ENCODE measurements at places on chromosomes 11 and 22. TPM values are rescaled to one million over a fixed set of nuclear protein-coding genes. Genes with fewer than 3 reads are reported as not detected.

DNA sequence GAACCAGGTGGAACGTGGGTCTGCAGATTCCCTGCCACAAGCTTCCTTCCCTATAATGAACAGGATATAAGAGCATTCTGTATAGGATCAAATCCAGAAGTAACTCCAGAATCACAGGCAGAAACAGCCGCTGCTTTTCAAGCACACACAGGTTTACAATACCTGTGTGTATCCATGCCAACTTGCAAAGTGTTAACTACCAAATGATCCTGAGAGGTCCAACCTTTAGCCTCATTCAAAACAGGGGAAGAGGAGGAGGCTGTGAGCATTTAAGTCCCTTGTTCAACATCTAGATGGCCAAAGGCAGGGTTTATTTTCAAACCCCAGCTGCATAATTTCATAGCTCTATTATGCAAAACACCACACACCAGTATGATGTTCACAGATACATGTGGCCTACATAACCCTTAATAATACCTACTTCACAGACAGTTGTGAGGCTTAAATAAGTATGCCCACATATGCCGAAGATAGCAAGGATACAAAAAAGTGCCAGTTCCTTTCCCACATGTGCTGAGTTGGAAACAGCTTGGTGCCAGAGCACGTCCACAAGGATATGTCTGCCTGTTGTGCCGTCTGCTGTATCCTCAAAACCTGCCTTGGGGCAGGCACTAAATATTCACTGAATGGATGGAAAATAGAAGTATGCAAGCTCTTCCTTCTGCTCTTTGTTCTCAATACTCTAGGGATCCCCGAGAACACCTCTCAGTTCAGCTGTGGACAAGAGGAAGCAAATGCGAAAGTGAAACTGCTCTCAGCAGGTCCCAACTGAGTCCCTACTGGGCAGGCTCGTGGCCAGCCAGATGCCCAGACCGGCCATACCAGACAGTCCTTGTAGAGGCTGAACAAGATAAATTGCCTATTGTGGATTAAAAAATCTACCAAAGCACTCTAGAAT, 66.8 kb downstream of the LARGE1 start:
- H3K36me3 ChIP-seq, result no peaks in the 10 kb centered on the region
- no peaks in the 10 kb centered on the region for H3K27me3 ChIP-seq
- H3K4me3 ChIP-seq, result peak overlapping the region; percentile 44
- peak overlapping the region; percentile 76 for H3K27ac ChIP-seq
- H3K4me1 ChIP-seq, result peaks cover 51% of the 10 kb centered on the region

DNA sequence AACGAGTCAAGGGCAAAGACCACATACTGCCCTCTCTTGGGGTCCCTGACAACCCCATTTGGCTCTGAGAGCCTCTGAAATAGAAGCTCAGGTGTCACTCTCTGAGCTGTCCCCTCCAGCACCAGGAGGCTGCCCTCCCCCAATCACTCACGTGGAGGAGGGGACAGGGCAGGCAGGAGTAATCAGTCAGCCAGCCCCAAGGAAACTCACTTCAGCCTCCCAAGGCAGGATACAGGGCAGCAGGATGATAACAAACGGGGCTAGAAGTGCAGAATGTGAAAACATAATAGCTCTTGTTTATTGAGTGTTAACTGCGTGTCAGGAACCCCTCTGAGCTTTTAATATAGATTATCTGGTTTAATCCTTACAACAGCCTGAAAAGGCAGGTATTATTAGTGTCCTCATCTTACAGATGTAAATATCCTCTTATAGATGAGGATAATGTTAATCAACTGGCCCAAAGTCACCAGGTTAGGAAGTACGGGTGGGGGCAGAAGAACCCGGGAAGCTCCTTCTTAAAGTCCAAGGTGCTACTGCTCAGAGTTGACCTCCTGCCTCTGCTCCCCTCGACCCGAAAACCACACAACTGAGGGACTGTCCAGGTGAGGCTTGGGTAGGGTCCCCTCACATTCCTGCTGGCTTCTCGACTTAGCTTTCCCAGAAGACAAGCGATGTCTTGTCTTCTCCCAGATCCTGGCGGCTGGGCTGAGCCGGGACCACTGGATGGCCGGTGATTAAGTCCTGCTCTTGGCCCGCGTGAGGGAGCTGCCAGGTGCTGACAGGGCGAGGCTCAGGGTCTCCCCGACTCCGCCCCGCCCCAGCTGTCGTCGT, 2.7 kb downstream of the CHRM4 start:
- no peaks in the 10 kb centered on the region for H3K36me3 ChIP-seq
- DNase-seq, result no peak
- peaks cover 61% of the 10 kb centered on the region for H3K27me3 ChIP-seq

GRCh38 chr11:18490319-18490718, 34.7 kb downstream of the LDHAL6A start:
- H3K4me3 ChIP-seq, result no peak overlapping the region
- no peak overlapping the region for H3K27ac ChIP-seq
- no peaks in the 10 kb centered on the region for H3K4me1 ChIP-seq
- H3K27me3 ChIP-seq, result no peaks in the 10 kb centered on the region
- H3K36me3 ChIP-seq, result peaks cover 7% of the 10 kb centered on the region
- DNase-seq, result no peak

- H3K4me3 ChIP-seq, result no peak overlapping the region
- DNase-seq, result no peak
- H3K4me1 ChIP-seq, result no peaks in the 10 kb centered on the region
- H3K27ac ChIP-seq, result no peak overlapping the region
- no peaks in the 10 kb centered on the region for H3K27me3 ChIP-seq
- no peaks in the 10 kb centered on the region for H3K36me3 ChIP-seq
Measured at GRCh38 chr11:117479372-117479771, 151.7 kb downstream of the CEP164 start.

DNA sequence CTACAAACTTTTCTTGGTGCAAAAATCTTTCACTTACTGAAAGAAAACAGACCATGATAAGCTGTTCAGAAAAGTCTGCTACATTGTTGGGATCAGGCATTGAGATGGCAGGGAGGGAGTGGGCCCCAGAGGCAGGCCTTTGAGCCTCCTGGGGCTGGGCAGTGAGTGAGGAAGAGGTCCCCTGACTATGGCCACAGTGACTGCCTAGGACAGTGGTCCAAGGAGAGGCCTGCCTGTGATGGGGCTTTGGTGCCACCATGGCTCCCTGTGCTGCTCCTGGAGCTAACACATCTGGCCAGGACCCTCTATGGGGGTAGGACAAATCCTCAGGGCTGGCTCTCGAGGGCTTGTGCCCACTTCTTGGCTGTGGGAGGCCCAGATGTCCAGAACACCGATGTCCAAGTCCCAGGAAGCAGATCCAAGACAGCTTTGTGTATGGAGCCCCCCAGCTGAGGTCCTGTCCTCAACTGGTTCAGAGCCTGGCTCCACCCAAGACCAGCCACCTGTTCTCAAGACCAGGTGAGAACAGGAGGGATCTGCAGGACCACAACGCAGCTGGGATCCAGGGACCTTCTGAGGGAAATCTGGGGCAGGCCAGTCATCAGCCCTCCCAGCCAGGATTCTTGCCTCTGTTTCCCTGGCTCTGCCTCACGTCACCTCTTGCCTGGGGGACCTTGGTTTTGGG, 36.9 kb downstream of the PPM1F start:
- H3K4me1 ChIP-seq, result peaks cover 12% of the 10 kb centered on the region
- no peaks in the 10 kb centered on the region for H3K36me3 ChIP-seq
- no peak overlapping the region for H3K4me3 ChIP-seq
- no peaks in the 10 kb centered on the region for H3K27me3 ChIP-seq
- H3K27ac ChIP-seq, result no peak overlapping the region

GRCh38 chr11:63553759-63554158, 9.4 kb downstream of the PLAAT2 start:
- no peak overlapping the region for H3K27ac ChIP-seq
- H3K4me1 ChIP-seq, result no peaks in the 10 kb centered on the region
- H3K36me3 ChIP-seq, result no peaks in the 10 kb centered on the region
- H3K27me3 ChIP-seq, result no peaks in the 10 kb centered on the region

GRCh38 chr11:60371386-60371785, 6.9 kb upstream of the MS4A7 start:
- no peaks in the 10 kb centered on the region for H3K36me3 ChIP-seq
- H3K27me3 ChIP-seq, result no peaks in the 10 kb centered on the region
- no peak for DNase-seq
- H3K4me1 ChIP-seq, result no peaks in the 10 kb centered on the region

DNA sequence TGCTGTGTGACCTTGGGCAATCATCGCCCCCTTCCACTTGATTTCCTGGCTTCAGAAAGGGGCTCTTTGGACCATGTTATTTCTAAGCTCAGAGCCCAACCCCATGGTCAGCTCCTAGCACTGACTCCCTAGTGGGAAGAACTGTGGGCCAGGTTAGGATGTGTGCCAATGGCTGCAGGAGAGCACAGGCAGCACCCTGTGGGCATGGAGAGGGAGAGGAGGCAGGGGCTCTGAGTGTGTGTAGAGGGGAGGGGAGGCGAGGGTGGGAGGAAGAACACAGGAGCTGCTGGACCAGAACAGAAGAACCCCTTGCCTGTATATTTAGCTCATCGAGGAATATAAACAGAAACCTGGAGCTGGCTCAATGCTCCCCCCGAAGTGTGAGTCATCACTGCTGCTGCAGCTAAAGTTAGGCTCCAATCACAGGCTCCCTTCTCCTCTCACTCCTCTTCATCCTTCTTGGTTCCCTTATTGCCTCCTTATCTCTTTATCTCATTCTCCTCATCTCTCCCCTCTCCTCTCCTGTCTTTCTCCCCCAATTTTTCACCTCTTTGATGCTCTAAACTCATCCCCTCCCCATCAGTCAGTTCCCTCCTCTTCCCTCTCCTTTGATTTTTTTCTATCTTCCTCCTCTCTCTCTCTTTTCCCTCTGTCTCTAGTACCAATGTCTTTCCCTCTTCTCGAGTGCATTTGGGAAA, 14.5 kb upstream of the RPS19BP1 start:
- peaks cover 7% of the 10 kb centered on the region for H3K4me1 ChIP-seq
- no peak overlapping the region for H3K27ac ChIP-seq
- no peak overlapping the region for H3K4me3 ChIP-seq
- no peaks in the 10 kb centered on the region for H3K36me3 ChIP-seq
- no peak for DNase-seq

- H3K4me1 ChIP-seq, result no peaks in the 10 kb centered on the region
- H3K27ac ChIP-seq, result no peak overlapping the region
- H3K4me3 ChIP-seq, result no peak overlapping the region
- no peaks in the 10 kb centered on the region for H3K36me3 ChIP-seq
- peak; percentile 22 for DNase-seq
Measured at GRCh38 chr22:18952022-18952421, 15.9 kb upstream of the PRODH start.

GRCh38 chr11:105960252-105961245, 61.5 kb downstream of the MSANTD4 start:
- no peaks in the 10 kb centered on the region for H3K27me3 ChIP-seq
- H3K36me3 ChIP-seq, result no peaks in the 10 kb centered on the region
- no peaks in the 10 kb centered on the region for H3K4me1 ChIP-seq
- no peak overlapping the region for H3K27ac ChIP-seq
- DNase-seq, result no peak
- no peak overlapping the region for H3K4me3 ChIP-seq

GRCh38 chr22:30221121-30221992, 25.2 kb downstream of the LIF start:
- no peak overlapping the region for H3K27ac ChIP-seq
- no peak for DNase-seq
- no peaks in the 10 kb centered on the region for H3K36me3 ChIP-seq
- no peaks in the 10 kb centered on the region for H3K27me3 ChIP-seq
- H3K4me3 ChIP-seq, result no peak overlapping the region

GRCh38 chr22:49693416-49693815, 134.3 kb downstream of the BRD1 start:
- H3K4me3 ChIP-seq, result no peak overlapping the region
- H3K36me3 ChIP-seq, result no peaks in the 10 kb centered on the region
- no peak overlapping the region for H3K27ac ChIP-seq

DNA sequence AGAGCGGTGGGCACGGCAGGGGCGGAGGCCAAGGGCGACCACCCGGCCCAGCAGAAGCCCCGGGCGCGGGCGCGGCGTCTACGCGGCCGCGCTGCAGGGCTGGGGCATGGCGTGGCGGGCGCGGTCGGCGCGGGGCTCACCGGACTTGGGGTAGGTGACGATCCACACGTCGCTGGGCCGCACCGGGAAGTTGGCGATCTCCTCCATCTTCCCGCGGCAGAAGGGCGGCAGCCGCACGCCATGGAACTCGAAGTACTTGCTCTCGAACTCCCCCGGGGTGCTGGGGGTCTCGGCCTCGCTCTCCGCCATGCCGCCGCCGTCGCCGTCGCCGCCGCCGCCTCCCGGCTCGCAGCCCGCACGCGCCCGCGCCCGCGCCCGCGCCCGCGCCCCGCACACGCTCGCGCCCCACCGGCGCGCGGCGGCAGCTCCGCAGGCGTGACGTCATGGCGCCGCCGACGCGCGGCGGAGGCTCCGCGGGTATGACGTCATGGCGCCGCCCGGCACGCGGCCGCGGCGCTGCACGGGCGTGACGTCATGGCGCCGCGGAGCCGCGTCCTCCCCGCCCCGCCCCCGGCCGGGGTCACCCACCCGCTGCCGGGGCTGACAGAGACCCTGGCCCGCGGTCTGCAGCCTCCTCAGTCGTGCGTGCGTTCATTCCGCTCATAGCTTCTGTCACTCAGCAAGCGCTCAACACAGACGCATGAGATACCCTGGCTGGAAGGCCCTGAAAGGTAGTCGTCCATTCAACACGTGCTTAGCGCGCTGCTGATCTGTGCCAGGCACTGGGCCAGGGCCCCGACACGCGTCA, at the start of gene SULT4A1:
TSS of gene SULT4A1 (minus strand) at position 440 of the 808 bp plus-strand sequence. CDS start at position 309, 131 bp downstream.
- H3K36me3 ChIP-seq, result no peaks in the 10 kb centered on the region
- no peak within 1 kb of the TSS for H3K27ac ChIP-seq
- peaks cover 3% of the 10 kb centered on the region for H3K4me1 ChIP-seq
- H3K4me3 ChIP-seq, result peak within 1 kb of the TSS; percentile 32
- H3K27me3 ChIP-seq, result peaks cover 14% of the 10 kb centered on the region
- peak; percentile 62 for DNase-seq

DNA sequence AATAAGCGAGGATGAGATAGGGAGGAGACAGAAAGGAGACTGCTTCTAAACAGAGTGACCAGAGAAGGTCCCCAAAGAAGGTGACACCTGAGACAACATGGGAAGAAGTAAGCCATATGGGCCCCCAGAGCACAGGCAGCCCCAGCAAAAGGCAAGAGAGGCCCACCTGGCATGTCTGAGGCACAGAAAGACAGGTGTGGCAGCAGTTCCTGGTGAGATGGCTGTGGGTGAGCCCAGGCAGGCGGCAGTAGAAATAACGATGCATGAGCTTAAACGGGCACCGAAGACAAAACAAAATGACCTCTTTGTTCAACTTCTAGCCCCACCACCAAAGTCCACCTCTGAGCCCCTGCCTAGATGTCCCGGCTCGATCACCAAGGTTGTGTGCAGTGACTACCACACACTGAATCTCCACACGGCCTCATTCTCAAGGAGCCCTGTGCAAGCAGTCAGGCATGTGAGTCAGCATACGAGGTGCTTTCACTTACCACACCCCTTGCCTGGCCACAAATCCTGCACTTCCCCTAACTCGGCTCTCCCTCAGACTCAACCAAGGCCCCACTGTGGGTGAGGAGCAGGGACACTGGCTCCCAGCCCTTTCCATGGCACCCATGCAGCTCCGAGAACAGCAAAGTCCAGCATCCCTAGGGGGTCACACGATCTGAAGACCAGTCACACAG, 77.6 kb downstream of the PACSIN2 start:
- no peaks in the 10 kb centered on the region for H3K36me3 ChIP-seq
- DNase-seq, result peak; percentile 81
- H3K27me3 ChIP-seq, result no peaks in the 10 kb centered on the region
- peaks cover 85% of the 10 kb centered on the region for H3K4me1 ChIP-seq

Gene UNC93B1
- total RNA-seq, result 27.6 TPM

Gene APOA4
- not detected for total RNA-seq

Gene IGSF9B
- total RNA-seq, result 12.5 TPM

Gene FAM227A
- total RNA-seq, result 3.2 TPM

Gene PACS1
- total RNA-seq, result 30.1 TPM

Gene TEAD1
- 155 TPM for total RNA-seq

Gene TRIM21
- total RNA-seq, result 17.2 TPM
